ENCODE measurements at places on chromosomes 12 and 14.

DNA sequence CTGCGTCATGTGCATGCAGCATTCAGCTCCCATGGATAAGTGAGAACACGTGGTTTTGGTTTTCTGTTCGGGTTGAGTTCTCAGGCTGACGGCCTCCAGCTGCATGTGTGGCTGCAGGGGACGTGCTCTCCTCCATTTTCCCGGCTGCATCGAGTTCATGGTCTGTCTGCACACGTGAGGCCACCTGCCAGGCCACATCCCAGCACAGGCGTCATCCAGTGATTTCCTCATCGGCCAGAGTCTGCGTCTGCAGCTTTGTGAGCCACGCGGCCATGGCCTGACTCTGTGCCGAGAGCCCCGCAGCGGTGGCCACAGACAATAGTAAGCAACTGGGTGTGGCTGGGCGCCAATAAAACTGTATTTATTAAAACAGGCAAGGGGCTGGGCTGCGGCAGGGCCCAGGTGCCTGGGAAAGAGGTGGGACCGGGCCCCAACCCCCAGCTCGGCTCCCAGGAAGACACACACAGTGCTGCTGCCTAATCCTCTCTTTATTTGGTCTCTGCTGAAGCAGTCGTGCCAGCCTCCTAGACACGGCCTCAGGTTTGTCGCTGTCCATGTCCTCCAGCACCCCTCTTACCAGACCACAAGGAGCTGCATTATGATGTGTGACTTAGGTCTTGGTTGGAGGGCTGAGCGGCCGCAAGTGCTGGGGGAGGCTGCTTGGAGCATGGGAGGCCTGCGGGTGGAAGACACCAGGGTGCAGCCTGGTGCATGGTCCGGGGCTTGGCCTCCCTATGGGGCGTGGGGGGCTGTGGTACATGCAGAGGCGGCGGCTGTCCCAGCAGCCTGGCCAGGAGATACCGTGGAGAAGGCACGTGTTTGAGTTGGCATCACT is 52.0 kb downstream of the NOC4L start:
- DNase-seq = peak; percentile 10

DNA sequence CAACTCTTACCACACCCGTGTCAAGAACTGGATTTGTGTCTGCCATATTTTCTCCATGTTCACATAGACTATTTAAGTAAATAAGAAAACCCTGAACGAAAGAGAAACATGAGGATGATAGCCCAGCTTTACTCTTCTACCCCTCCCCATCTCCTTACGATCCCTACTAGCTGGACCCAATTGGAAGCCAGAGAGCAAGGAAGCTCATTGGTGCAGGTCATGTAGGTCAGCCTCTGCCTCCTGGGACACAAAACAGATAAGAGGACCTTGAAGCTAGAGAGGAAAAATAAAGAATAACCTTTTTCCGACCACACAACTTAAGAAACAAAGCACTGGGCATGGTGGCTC is 124.6 kb upstream of the ATF7IP start:
- DNase-seq = no peak

DNA sequence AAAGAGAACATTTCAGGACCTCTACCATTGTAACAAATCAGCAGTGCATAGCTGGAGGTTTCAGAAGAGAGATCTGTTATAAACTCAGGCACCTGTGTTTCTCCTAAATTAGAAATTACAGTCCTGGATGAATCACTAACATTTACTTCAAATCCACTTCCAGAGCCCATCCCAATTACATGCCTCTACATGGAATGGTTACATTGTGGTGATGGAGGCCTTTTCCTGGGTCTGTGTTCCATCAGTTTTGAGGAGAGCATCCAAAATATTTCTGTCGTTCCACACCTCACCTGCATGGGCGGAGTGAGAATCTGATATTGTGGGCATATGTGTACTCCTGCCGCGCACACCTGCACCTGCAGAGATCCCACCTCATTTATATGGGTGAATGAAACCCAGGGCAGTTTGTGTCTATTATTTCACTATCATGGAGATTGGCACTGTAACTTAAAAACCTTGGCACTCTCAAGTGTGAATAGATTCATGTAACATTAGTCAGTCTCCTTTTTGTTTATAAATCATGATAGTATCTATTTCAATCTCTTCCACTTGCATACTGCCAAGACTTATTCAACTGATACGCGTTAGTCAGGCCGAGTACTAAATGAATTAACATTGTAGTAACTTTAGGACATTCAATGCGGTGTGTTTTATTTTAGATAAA is 215.1 kb upstream of the FAR2 start:
- DNase-seq = peak; percentile 39

DNA sequence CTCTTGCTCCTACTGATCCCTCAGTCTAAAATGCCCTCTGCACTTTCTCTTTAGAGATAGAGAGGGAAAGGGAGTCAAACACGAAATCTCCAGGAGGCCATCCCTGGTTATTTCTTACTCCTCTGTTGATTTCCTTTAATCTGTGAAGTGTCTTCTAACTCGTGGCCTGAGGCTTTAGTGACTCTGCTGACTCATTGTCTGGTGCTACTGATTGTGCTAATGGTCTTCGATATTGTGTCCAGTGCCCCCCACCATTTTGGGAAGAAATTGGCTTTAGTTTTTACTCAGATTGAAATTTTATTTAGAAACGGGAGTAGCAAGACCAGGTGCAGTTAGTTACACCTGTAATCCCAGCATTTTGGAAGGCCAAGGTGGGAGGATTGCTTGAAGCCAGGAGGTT is 839 bp downstream of the CLEC9A start:
- DNase-seq = peak; percentile 20

DNA sequence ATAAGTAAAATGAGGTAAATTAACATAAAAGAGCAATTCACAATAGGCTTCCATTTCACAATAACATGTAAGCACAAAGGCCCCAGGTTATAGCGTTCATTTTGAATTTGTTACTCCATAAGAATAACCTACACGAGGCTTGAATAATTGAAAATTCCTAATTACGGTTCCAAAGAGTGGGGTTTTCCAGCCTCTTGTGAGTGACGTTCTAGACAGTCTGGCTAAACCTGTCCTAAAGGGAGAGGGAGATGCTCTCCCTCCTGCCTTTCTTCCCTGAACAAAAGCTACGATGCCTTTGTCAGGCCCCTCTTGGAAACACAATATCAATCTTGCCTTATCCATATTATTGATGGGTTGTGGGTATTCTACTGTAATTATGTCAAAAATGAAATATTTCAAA is 24.3 kb upstream of the VRK1 start:
- no peak for DNase-seq

- DNase-seq = peak; percentile 39
Observed at GRCh38 chr14:30211326-30211725, 283.7 kb upstream of the PRKD1 start.

GRCh38 chr12:68367903-68368302 is 35.7 kb upstream of the MDM1 start:
- DNase-seq = peak; percentile 77

DNA sequence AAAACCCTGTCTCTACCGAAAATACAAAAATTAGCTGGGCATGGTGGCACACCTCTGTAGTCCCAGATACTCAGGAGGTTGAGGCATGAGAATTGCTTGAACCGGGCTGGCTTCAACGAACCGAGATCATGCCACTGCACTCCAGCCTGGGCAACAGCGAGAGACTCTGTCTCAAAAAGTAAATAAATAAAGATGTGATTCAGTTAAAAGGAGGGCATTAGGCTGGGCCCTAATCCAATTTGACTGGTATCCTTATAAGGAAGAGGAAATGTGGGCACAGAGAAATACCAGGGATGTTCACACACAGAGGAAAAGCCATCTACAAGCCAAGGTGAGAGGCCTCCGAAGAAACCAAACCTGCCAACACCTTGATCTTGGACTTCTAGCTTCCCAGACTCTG is 10.1 kb upstream of the DCAF4 start:
- no peak for DNase-seq

DNA sequence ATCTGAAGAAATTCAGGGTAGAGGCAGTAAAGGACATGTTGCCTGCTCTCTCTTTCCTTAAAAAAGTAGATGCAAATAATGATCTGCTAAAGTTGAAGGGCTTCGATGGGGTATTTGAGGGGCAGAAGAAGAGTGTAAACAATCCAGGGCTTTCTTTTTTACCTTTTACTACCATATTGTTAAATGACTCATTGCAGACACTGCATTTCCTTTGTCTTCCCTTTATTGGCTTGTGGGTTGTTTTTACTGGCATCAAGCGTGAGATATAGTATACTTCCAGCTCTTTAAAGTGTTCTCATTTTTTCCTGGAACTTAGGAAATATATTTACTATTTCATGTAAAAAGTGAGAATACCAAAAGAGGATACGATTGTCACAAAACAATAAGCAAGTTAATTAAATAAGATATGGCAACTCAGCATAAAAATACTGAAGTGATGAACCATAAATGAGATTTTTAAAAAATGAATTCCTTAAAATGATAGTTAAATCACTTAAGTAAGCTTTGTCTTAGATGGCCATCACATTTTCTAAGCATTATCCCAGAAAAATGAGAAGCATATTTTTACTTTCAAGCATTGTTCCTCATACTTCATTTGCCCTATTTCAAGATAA is 72.3 kb upstream of the KRAS start:
- DNase-seq = peak; percentile 61

- DNase-seq = peak; percentile 95
Observed at GRCh38 chr12:25187781-25188180, 7.2 kb downstream of the DNAI7 start.

DNA sequence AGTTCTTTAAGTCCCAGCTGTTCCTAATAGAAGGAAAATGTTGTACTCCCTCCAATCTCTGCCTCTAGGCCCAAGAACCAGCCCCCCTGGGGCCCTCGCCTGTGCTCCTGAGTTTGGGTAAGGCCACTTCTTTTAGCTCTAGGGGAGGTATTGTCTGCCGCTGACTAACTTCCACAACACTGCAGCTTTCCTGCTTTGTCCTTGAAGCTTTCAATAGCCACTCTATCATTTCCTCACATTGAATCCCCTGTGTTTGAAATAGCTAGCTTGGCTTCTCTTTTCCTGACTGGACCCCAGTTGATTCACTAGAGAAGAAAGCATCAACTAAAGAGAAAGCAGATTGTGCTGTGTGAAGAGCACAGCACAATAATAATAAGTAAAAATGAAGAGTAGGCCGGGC is 28.8 kb downstream of the KRT80 start:
- no peak for DNase-seq

Data from choroid plexus epithelial cell (primary cell).